Esophagus (tissue), 2 donors: ENCODE measurements at places on chromosomes 7 and 10. TPM values are rescaled to one million over a fixed set of nuclear protein-coding genes. Genes with fewer than 3 reads are reported as not detected.

The SPDYE16 gene
- polyA plus RNA-seq, result 0.05 TPM

The ANKRD61 gene
- polyA plus RNA-seq, result not detected

The FAM13C gene
- 2.7 TPM for polyA plus RNA-seq

The TMEM196 gene
- polyA plus RNA-seq, result not detected

The BAMBI gene
- polyA plus RNA-seq, result 6.7 TPM

The GJD4 gene
- not detected for polyA plus RNA-seq

The AP4M1 gene
- 19.3 TPM for polyA plus RNA-seq

The KAZALD1 gene
- 1.4 TPM for polyA plus RNA-seq

The SOSTDC1 gene
- polyA plus RNA-seq, result 2.1 TPM

The ZNF273 gene
- 24.5 TPM for polyA plus RNA-seq

The CADPS2 gene
- polyA plus RNA-seq, result 1.6 TPM

The C7orf33 gene
- not detected for polyA plus RNA-seq

The BBIP1 gene
- polyA plus RNA-seq, result 14.7 TPM

The SVOPL gene
- polyA plus RNA-seq, result 0.10 TPM

The ARMH3 gene
- 16.3 TPM for polyA plus RNA-seq

The LOXL4 gene
- polyA plus RNA-seq, result 0.49 TPM

The TMEM270 gene
- not detected for polyA plus RNA-seq

The NUPR2 gene
- 0.67 TPM for polyA plus RNA-seq

The ADAP1 gene
- polyA plus RNA-seq, result 25.7 TPM

The ABCB1 gene
- polyA plus RNA-seq, result 1.6 TPM

The RNLS gene
- polyA plus RNA-seq, result 3.3 TPM

The PNLIP gene
- polyA plus RNA-seq, result 0.14 TPM

The UCMA gene
- polyA plus RNA-seq, result not detected

The LDB3 gene
- 2.4 TPM for polyA plus RNA-seq

The NUTM2D gene
- polyA plus RNA-seq, result 1.6 TPM

The CC2D2B gene
- 0.13 TPM for polyA plus RNA-seq

The NOS3 gene
- 4.9 TPM for polyA plus RNA-seq

The CISD1 gene
- polyA plus RNA-seq, result 9.0 TPM

The GNG11 gene
- polyA plus RNA-seq, result 6.9 TPM

The CDNF gene
- polyA plus RNA-seq, result 0.81 TPM

The ITIH5 gene
- polyA plus RNA-seq, result 4.4 TPM

The POT1 gene
- 2.8 TPM for polyA plus RNA-seq

The EGFR gene
- 12.8 TPM for polyA plus RNA-seq

The TLL2 gene
- polyA plus RNA-seq, result 0.08 TPM

The HTR5A gene
- polyA plus RNA-seq, result not detected

The SFTPA1 gene
- polyA plus RNA-seq, result 0.57 TPM

The PRSS37 gene
- polyA plus RNA-seq, result not detected

The ZNF679 gene
- polyA plus RNA-seq, result not detected
